ENCODE measurements at places on chromosomes 2 and 18.

DNA sequence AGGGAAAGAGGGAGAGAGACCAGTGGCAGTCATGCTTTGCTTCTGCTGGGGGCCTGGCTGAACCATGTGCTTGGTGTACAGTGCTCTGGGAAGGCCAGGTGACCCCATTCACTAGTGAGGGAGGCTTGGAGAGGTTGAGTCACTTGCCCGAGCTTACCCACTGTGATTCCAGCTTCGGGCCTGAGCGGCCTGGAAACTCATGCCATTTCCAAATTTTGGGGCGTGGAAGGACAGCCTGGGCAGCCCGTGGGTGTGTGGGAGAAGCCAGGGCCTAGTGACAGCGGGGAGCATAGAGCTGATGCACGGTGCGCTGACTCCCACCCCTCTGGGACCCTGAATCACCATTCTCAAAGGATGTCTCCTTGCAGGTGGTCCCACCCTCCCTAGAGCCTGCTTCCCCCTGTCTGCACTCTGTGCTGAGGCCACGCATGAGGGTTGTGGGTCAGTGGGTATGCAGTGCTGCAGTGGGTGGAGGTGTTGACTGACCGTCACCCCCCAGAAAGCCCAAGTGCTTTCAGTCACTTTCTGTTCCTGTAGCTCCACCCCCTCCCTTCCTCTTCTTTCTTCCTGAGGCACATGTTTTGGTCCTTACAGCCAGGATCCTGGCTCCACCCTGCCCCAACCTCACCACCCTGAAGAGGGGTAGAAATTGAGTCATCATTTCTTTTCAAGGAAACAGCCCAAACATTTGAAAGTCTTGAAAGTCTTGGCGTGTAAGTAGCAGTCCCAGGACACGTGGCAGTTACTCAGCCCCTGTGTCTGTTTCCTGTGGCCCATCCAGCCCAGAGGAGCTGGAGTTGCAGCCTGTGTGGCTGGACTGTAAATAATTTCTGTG, 69.3 kb upstream of the MCFD2 start:
- no peak for DNase-seq

DNA sequence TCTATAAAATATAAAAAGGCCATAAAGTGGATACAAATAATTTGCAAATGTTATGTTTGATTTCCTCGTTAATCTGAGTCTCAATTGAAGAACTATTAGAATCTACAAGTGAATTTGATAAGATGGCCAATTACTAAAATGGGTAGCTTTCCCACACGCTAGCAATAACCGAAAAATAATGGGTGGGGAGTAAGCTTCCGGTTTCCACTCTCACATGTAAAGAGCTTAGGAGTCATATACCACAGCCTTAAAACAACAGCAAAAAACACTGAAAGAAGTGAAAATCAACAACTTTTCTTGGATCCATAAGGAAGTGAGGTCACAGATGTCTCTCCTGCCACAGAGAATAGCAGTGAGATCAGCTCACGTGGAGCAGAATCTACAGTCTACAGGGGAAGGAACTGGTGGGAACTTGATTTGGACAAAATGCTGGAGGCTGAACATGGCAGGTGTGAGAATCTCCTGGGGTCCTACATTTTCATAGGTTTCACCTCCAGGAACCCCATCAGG, 18.6 kb downstream of the THAP4 start:
- DNase-seq: no peak

DNA sequence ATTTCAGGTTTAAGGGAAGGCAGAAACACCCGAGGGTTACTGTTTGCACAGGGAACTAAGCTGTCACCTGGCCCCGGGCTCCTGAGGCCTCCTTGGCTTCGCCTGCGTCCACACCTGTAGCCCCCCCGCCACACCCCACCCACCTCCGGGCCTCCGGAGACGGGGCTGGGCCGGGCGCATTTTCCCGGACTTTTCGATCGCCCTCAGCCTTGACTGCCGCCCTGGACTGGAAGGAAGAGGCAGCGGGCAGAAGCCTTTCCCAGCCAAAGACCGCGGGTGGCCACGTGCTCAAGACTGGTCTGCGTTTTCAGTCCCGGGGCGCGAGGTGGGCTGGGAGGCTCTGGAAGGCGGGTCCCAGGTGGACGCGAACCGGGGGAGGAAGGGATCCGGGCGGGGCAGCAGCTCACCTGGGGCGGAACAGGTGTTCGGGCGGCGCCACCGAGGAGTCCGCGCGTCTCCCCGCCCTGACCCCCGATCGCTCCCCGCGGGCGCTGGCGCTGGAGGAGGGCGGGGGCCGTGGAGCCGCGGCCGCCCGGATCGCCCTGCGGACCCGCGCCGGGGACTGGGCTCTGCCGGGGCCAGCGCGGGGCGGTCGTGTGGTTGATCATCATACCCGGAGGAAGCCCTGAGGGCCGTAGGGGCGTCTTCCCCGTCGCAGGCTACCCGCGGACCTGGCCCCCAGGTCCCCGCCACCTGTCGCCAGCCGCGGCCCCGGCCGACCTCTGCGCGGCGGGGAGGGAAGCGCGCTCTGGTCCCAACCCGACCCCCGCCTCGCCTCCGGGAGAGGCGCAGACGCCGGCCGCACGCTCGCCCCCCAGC, 3.2 kb downstream of the ID2 start:
- no peak for DNase-seq

DNA sequence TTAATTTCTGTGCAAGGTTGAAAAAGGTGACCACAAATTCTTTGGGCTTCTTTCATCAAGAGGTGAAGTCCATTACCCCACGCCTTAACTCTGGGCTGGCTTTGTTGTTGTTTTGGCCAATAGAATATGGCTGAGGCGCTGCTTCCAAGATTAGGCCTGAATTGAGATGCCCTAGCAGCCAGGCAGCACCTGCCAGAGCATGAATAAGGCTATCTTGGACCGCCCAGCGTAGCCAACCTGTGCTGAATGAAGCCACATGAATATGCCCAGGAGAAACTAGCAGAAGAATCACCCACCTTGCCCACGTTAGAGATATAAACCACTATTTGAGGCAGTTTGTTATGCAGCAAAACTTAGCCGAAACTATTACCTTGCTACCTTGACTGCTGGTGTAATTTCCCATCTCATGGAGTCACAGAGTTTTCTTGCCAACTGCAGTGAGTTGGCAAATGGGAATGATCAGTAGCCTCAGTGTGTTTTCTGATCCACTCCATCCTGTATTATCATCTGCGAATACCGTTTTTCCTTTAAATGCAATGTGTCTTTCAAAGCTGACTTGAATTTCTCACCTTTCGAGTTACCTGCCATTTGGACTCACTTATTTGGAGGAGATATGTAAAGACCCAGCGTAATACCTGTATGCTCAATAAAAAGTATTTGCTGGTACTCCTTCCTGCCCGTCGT, 679 bp downstream of the TSGA10 start:
- DNase-seq: no peak

- no peak for DNase-seq
Observed at GRCh38 chr2:230795856-230796255, 68.9 kb upstream of the ITM2C start.

DNA sequence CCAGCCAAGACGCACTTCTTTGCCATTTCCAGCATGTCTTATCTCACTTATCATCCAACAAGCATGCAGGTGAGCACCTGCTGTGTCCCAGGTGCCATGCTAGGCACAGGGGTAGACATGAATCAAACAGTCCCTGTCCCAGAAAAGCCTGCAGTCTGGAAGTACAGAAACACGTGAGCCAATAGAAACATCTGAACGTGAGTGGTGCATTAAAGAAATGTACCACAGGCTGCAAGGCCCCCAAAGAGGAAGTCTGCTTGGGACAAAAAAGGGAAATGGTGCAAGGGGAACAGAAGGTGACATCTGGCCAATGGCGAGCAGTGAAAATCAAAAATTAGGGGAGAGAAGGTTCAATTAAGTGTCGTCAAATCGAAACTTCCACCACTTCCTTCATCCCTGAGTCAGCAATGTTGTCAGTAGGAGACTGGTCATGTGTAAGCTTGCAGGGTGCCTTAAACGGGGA, 17.6 kb upstream of the TMEM247 start:
- no peak for DNase-seq

DNA sequence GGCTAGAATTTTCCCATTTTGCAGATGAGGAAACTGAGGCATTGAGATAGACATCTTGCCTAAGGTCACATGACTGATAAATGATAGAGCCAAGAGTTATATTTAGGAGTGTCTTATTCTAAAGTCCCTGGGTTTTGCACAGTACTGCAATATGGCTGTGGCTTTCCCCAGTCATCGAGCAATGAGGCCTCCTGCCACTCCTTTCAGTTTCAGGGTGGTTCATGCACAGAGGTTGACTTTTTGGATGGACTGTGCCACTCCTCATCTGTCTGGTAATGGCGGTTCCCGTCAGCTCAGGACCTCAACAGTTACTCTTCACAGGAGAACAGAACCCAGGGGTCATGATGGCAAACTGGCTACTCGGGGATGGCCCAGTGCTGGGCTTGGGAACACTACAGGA, 131.1 kb downstream of the ACKR3 start:
- no peak for DNase-seq

- no peak for DNase-seq
Observed at GRCh38 chr2:220585241-220585640, 957.8 kb downstream of the SLC4A3 start.

GRCh38 chr2:85731606-85732005, 22.2 kb upstream of the ATOH8 start:
- no peak for DNase-seq

- no peak for DNase-seq
Observed at GRCh38 chr2:38502107-38502506, 100.6 kb downstream of the HNRNPLL start.

DNA sequence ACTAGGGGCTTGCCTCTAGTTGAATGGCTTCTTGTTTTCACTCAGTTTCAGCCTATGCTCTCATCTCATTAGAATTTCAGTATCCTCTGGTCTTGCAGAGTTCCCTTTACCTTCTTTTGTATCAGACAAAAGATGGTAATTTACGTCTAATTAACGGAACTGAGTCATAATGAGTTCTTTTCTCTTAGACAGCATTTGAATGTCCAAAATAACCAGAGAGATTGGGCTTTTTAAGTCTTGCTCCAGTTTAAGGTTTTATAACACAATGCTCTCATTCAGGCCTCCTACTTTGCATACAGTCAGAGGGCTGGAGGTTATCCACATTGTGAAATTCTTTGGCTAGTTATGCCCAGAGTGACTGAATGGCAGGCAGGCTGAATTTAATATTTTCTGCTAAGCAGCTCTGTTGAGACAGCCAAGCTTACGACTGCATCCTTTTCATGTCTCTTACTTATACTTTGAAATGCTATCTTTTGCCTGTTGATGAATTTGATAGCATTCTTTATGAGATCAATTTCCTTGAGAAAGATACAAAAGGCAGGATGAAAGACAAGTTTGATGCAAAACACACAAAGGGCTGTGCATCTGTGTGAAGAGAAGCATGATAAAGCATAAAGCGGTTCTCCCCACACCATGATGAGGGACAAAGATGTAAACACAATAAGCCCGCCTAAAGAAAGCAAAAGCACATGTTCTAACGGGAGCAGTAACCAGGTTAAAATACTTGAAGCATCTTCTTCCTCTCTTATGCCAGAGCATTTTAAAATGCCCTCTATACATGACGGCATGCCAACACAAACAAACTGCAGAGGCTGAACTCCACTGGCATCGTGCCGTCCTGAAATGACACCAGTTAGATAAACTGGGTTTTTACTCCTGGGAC, 90.0 kb downstream of the CDH2 start:
- DNase-seq: no peak

- no peak for DNase-seq
Observed at GRCh38 chr2:189412330-189412953, 28.8 kb upstream of the WDR75 start.

DNA sequence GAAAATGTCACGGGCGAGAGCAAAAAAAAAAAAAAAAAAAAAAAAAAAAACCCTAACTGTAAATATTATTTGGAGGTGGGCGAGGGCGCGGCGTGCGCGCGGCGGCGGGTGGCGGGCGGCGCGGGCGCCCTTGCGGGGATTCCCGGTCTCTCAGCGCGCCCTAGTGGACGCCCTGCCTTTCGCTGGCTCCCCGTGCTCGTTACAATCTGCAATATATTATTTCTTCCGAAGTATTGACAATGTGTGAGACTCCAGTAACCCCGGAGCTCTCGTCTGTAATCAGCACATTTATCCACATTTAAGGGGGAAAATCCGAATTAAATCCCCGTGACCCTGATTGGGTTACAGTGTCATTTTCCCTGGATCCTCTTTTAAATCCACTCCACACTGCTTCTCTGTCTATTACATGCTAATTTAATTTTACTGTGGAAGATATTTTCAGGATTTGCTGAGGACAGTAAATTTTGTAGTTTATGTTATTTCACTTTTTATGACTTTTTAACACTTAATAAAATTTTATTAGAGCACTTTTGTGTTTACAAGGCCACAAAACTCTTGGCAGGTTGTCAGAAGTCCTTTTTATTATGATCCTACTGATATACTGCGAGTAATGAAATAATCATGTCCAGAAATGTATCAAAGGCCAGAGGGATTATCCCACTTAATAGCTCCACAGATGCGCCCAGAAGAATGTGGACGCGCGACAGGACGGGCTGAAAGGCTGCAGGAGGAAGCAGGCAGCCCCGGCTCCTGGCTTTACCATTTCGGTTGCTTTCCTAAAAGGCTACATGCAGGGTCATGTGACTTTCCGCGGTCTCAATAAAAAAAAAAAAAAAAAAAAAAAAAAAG, 369.1 kb downstream of the MTX2 start:
- DNase-seq: peak; percentile 41

- DNase-seq: no peak
Observed at GRCh38 chr2:162369551-162369950, 25.6 kb downstream of the GCA start.

DNA sequence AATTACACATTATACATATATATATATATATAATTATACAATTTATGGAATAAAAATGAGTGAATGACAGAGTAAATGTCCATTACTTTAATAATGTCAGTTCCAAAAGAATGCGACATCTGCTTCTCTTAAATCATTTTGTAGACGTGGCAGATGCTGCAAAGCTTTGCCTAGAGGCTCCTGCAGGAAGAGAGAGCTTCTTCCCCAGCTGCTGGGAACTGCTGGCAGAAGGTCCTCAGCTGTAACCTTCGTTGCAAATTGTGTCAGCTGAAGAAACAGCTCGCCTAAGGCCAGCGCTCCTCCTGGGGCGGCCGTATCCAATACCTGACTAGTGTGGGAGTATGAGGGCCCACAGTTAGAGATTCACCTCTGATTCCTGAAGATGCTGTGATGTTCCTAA, 9.6 kb upstream of the THNSL2 start:
- no peak for DNase-seq

GRCh38 chr18:57585421-57585820, 1.1 kb downstream of the FECH start:
- no peak for DNase-seq

- no peak for DNase-seq
Observed at GRCh38 chr2:216217904-216218260, 108.7 kb downstream of the XRCC5 start.

DNA sequence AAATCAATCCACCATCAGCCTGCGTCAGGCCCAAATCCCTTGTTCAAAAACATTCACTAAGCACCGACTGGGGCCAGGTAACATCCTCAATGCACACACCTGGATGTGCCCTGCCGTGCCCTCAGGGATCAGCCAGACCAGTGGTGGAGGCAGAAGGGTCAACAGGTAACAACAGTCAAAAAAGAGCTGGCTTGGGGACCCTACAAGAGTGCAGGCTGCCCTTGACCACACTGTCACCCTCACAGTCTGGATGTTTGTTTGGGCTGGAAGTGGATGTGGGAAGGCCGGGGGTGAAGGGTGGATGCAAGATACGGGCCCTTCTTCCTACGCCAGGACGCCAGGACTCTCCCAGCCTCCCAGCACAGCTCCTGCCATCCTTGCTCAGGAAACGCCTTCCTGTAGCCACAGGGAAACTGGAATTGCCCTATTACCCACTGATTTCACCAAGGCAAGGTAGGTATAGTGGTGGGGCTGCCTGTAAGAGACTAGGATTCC, 2.7 kb downstream of the BIN1 start:
- no peak for DNase-seq

- no peak for DNase-seq
Observed at GRCh38 chr18:49936821-49937220, 123.5 kb upstream of the ACAA2 start.

GRCh38 chr18:51559198-51559901, 361.9 kb upstream of the MEX3C start:
- no peak for DNase-seq
